ENCODE measurements at places on chromosomes 16 and 17. TPM values are rescaled to one million over a fixed set of nuclear protein-coding genes. Genes with fewer than 3 reads are reported as not detected.

The MEOX1 gene
- 0.28 TPM for total RNA-seq

The RPL23 gene
- 1,520 TPM for total RNA-seq

The MARCHF10 gene
- total RNA-seq = not detected

The CHRNE gene
- total RNA-seq = not detected

The HSDL1 gene
- total RNA-seq = 11.7 TPM

The ABCC12 gene
- not detected for total RNA-seq

The GALR2 gene
- total RNA-seq = 0.14 TPM

The PPP1R27 gene
- not detected for total RNA-seq

The NAGLU gene
- total RNA-seq = 19.6 TPM

The ZACN gene
- not detected for total RNA-seq

The TPSAB1 gene
- total RNA-seq = not detected

All from airway epithelial cell (primary cell).